A549 (cell line): ENCODE measurements at places on chromosomes 3 and 15. TPM values are rescaled to one million over a fixed set of nuclear protein-coding genes. Genes with fewer than 3 reads are reported as not detected.

The CAMK2N2 gene
- 0.71 to 0.88 TPM (median 0.84 TPM) in 3 replicates for polyA plus RNA-seq

The TRIM42 gene
- polyA plus RNA-seq = not detected in 3 replicates

The GOLGA8Q gene
- polyA plus RNA-seq = 0.12 to 0.36 TPM (median 0.25 TPM) in 3 replicates

GRCh38 chr3:123843668-123844067 lies 40.5 kb downstream of the MYLK start:
- DNase-seq = no peak

DNA sequence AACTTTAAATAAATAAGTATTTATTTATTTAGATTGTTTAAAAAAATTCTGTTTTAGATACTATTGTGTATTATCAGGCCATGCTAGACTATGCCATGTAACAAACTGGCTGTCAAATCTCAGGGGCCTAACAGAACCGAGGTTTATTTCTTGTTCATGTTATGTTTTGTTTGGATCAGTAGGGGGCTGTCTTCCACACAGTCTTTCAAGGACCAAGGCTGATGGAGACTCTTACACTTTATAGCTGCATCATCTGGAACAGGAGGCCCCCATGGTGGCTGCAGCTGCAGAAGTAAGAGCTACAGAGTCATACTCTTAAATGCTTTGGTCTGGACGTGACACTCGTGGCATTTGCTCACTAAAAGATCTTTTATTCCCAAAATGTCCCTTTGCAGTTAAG lies 33.0 kb upstream of the ARL14 start:
- no peak for DNase-seq

GRCh38 chr3:62332835-62333244 lies 40.5 kb downstream of the FEZF2 start:
- DNase-seq = no peak

The VWA5B2 gene
- 0.37 to 0.48 TPM (median 0.47 TPM) in 3 replicates for polyA plus RNA-seq

DNA sequence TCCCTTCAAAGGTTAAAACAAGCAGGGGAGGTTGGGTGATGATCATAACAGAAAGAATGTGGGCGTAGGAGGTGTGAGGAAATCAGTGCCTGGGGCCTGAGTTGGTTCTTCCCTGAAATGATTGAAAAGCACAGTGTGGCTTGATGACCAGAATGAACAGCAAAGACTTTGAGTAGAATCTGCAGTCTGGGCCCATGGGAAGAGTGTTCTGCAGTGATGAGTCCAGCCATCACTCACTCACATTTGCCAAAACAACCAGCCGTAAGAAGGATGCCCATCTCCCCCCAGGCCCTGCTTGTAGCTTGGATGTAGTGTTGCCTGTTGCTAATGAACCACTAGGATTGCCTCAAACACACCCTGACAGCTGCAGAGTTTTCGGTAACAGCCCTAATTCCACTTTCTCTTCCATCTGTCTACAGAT lies 67.9 kb downstream of the VGLL3 start:
- DNase-seq = no peak
